SJCRH30 (cell line): ENCODE measurements at places on chromosomes 1 and 21. TPM values are rescaled to one million over a fixed set of nuclear protein-coding genes. Genes with fewer than 3 reads are reported as not detected.

Gene TPTE
- total RNA-seq = 0.28 and 0.38 TPM in 2 replicates

Gene ZSWIM5
- 0.08 and 0.18 TPM in 2 replicates for total RNA-seq

Gene ATP1A1
- 110 and 112 TPM in 2 replicates for total RNA-seq

Gene SPRR2G
- not detected in 2 replicates for total RNA-seq

GRCh38 chr1:211648980-211649934 lies 26.2 kb downstream of the NEK2 start:
- DNase-seq = no peak
- H3K4me3 ChIP-seq = no peak overlapping the region
- no peak overlapping the region for H3K27ac ChIP-seq
- H3K4me1 ChIP-seq = no peaks in the 10 kb centered on the region

DNA sequence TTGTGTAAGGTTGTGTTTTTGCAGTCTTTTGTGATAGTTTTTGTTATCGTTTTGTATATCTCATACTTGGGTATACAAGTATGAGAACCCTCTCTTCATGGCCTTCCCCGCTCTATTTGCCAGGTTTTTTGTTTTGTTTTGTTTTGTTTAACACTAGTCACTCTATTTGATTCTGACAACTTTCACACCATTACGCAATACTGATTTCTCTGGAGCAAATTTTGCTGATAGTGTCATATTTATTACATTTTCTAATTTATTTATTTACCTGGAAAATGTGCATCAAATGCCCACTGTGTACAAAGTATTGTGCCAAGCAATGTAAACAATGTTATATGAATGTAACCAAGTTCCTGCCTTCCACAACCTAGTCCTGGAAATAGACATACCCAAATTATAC lies 90.1 kb downstream of the LRRC40 start:
- no peaks in the 10 kb centered on the region for H3K4me1 ChIP-seq
- H3K36me3 ChIP-seq = no peaks in the 10 kb centered on the region
- no peak for DNase-seq

DNA sequence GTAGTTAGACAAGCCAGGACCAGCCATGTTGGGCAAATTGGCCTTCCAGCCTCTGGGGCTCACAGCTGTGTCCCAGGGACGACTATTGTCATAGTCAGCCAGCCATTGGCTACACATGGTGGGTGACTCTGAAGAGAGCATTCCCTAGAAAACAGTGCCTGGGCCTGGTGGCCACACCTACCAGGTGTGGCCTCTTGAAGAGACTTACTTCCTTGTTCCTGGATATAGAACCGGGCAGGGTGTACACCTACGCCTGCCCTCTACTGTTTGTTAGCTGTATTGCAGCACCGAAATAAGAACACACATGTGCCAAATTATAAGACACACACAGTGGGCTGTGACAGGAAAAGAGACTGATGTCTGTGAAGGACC lies 134.6 kb upstream of the ARHGEF16 start:
- H3K36me3 ChIP-seq = no peaks in the 10 kb centered on the region
- H3K27me3 ChIP-seq = peaks cover 4% of the 10 kb centered on the region; the same call in 1 of the 2 replicates
- peaks cover 11% of the 10 kb centered on the region for H3K4me1 ChIP-seq
- H3K4me3 ChIP-seq = no peak overlapping the region

DNA sequence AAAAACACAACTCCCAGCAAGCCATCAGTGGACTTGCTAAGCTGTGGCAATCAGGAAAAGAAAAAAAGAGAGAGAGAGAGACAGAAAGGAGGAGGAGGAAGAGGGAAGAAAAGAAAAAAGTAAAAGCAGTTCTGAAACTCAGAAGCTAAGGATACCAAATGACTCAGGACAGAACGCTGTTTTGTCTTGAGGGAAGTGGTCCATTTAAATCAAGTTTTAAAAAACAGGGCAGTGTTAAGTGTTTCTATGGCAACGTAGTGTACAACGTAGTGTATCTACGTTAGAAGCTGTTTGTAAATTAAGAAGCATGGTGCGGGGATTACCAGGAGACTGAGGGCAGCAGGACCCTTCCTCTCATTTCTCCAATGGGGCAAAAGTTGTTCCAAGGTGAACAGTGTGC lies 5.8 kb downstream of the ADORA3 start:
- H3K4me3 ChIP-seq = no peak overlapping the region
- no peaks in the 10 kb centered on the region for H3K4me1 ChIP-seq
- no peak for DNase-seq

GRCh38 chr1:17944646-17945045 lies 163.0 kb upstream of the IGSF21 start:
- H3K27ac ChIP-seq = no peak overlapping the region
- H3K4me1 ChIP-seq = no peaks in the 10 kb centered on the region

- H3K27ac ChIP-seq = peak overlapping the region; percentile 100
- no peaks in the 10 kb centered on the region for H3K27me3 ChIP-seq
- H3K36me3 ChIP-seq = peaks cover 11% of the 10 kb centered on the region
- H3K4me1 ChIP-seq = peaks cover 59% of the 10 kb centered on the region
These were observed 24.4 kb downstream of the ZBTB17 start for GRCh38 chr1:15951341-15952153.

GRCh38 chr1:15181564-15181963 lies 28.0 kb downstream of the TMEM51 start:
- H3K27ac ChIP-seq = no peak overlapping the region
- no peaks in the 10 kb centered on the region for H3K36me3 ChIP-seq
- H3K4me1 ChIP-seq = peaks cover 54% of the 10 kb centered on the region
- H3K4me3 ChIP-seq = no peak overlapping the region
- H3K27me3 ChIP-seq = no peaks in the 10 kb centered on the region
